T-helper 1 cell (primary cell): ENCODE measurements at places on chromosomes 5 and 9.

GRCh38 chr9:122331523-122331927 lies 39.3 kb upstream of the PTGS1 start:
- no peak for DNase-seq

- no peak for DNase-seq
Measured at GRCh38 chr9:74729136-74729695, 158.5 kb downstream of the TRPM6 start.

- no peak for DNase-seq
Measured at GRCh38 chr5:157444224-157444623, 15.8 kb upstream of the NIPAL4 start.

GRCh38 chr9:81549500-81550206 lies 139.7 kb downstream of the TLE1 start:
- no peak for DNase-seq

DNA sequence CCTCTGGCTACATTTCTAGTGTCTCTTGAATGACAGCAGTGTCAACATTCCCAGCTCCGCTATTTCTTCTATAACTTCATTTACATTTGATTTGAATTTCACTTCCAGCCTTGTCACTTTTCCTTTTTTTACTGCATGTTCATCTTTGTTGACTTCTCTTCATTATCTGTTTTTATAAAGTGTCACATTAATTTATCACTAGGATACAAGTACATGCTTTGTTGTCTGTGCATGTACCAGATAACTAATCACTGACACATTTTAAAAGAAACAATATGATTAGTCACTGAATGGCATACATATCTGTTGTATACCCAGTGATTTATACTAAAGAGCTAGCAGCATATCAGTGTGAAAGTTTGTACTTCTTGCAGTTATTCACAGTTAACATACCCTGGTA lies 29.1 kb downstream of the ARSK start:
- no peak for DNase-seq

GRCh38 chr5:82466986-82467561 lies 188.9 kb upstream of the RPS23 start:
- DNase-seq = no peak

GRCh38 chr5:176628406-176629228 lies 1.7 kb downstream of the SNCB start:
- no peak for DNase-seq

DNA sequence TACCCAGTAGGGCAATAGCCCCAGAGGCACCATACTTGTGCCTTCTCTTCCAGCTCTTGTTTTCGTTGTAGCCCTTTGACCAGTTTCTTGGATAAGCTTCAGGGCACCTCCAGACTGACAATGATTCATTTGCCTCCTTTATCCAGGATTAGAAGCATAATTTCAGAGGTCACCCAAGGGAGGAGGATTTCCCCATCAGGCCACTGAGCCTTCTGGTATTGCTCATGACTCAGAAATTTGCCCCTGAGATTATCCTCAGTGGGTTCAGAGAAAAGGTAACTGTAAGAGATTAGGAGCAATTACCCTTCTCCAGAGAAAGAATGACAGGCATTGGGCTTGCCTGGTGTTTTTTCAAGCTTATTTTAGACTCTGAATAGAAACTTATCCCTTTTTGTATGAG lies 147.9 kb downstream of the MSX2 start:
- no peak for DNase-seq

DNA sequence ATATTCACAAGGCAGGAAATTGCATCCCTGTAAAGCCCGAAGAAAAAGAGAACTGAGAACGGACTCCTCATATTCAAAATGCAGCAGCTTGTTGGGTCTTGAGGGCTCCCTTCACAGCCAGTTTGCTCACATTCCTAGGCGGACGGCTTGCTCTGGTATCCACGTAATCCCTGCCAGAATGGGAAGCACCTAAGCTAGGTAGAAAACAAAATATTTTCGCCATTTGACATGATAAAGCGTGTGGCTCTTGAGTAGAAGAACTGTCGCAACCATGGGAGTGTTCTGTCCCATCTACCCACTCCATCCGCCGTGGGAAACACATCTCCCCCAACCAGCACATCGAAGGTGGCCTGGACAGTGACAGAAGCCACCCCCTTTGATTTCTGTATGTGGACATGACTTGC lies 183.1 kb downstream of the GAS1 start:
- DNase-seq = no peak

DNA sequence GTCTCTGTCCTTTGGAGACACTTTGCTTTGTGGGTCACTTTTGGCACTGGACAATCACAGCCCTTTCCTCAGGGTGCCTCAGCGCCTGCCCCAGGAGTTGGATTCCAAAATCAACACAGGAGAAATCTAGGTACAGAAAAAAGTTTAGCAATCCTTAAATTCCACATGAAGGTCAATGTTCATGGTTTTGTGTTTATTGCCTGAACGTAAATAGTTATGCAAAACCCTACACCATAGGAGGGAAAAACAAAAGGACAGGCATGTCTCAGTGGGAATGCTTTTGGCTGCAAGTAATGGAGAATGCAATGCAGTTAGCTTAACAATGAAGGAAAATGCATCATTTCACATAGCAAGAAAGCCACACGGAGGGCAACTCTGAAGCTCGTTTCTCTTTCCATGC lies 6.5 kb upstream of the HMCN2 start:
- no peak for DNase-seq

GRCh38 chr5:133475986-133476385 lies 136.4 kb downstream of the FSTL4 start:
- no peak for DNase-seq

- no peak for DNase-seq
Measured at GRCh38 chr9:127509955-127510299, 58.6 kb downstream of the LRSAM1 start.
